ENCODE measurements at places on chromosomes 1 and 21.

- no peaks in the 10 kb centered on the region for H3K4me1 ChIP-seq
- H3K27me3 ChIP-seq = no peaks in the 10 kb centered on the region
- no peak overlapping the region for H3K4me3 ChIP-seq
- H3K36me3 ChIP-seq = no peaks in the 10 kb centered on the region
- DNase-seq = no peak
Measured at GRCh38 chr1:218828125-218828650, 345.5 kb upstream of the LYPLAL1 start.

DNA sequence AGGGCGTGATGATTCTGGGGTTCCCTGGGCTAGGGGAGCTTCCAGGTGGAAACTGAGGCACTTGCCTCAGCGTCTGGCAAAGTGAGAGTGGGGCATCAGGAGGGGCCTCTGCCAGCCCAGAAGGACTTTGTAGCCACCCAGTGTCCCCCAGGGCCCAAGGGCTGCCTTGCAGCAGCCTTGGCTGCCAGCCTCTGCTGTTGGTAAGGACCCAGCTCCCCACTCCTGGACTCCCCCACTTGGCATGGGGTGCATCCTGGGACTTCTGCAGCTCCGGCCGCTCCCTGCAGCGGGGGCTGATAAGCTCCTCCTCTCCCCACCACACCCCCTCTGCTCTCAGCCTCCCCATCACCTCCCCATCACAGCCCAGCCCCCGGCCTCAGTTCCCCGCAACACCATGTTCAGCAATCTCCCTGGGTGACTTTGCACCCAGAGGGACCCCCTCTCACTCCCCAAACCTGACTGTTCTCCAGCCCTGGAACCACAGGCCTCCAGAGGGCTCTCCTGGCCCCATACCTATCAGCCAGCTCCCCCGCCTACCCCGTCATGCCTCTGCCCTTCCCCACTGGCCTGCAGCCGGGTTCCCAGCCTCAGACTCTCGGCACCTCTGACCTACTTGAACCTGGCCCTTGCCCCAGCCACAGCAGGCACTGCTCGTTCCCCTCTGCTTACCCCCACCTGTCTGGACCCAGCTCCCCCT is 113.0 kb downstream of the CRYAA start:
- no peak overlapping the region for H3K4me3 ChIP-seq
- no peaks in the 10 kb centered on the region for H3K36me3 ChIP-seq
- peaks cover 31% of the 10 kb centered on the region for H3K27me3 ChIP-seq

DNA sequence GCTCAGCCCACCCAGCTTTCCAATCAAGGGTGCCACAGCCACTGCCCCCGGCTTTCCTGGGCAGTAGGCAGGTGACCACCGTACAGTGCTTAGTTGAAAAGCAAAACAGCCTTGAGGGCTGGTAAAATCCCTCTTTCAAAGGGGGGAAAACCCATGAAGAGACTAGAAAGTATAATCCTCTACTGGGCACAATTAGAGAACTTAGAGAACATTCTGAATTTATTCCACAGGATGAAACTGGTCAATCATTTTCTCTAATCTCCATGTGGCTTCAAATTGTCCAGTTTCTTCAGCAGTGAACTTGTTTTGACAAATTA is 15.3 kb upstream of the LRRC47 start:
- H3K36me3 ChIP-seq = no peaks in the 10 kb centered on the region
- DNase-seq = no peak

GRCh38 chr1:179743679-179744400 is 749 bp downstream of the FAM163A start:
- H3K27ac ChIP-seq = no peak overlapping the region
- no peaks in the 10 kb centered on the region for H3K4me1 ChIP-seq
- no peaks in the 10 kb centered on the region for H3K36me3 ChIP-seq
- H3K4me3 ChIP-seq = no peak overlapping the region
- H3K27me3 ChIP-seq = 0 out of 2 replicates have a peak, but pooled peaks cover 5% of the 10 kb centered on the region

DNA sequence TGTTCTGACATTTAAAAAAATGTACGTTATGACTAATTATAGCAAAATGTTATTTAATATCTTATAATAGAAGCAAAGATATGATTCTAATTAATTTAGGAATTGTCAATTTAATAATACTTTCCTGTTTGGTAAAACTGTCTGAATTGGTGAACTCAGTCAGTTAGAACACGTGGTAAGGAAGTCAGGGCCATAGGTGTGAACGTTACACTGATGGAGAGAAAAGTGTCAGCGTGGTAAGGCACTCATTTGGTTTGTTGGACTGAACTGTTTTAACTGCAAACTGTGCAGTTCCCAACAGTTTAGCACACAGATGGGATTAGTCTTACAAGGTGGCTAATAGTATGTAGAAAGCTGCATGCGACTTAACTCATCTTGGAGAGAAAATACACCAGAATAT is 102.9 kb downstream of the EPB41 start:
- no peaks in the 10 kb centered on the region for H3K4me1 ChIP-seq
- H3K36me3 ChIP-seq = no peaks in the 10 kb centered on the region

- H3K27me3 ChIP-seq = no peaks in the 10 kb centered on the region
- H3K4me3 ChIP-seq = no peak overlapping the region
- peaks cover 31% of the 10 kb centered on the region for H3K4me1 ChIP-seq
- no peak overlapping the region for H3K27ac ChIP-seq
Measured at GRCh38 chr1:8874230-8875201, 4.0 kb downstream of the ENO1 start.

GRCh38 chr1:211511947-211512346 is 20.0 kb upstream of the RD3 start:
- H3K4me3 ChIP-seq = no peak overlapping the region
- H3K36me3 ChIP-seq = no peaks in the 10 kb centered on the region

DNA sequence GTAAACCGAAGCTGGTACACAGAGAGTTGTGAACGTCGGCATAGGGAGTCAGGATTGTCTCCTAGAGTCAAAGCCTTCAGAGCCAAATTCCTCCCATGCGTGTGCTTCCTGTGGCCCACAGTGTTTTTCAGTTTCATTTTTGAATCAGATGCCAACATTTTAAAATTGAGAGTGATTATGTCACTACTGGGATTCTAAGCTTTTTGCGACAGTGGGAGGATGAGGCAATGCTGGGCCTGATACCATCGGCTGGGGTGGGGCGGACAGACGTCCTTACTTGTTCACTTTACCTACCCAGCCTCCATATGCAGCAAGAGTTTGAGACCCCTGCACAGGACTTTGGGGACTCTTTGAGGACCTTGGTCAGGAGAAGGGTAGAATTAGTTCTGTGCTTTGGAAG is 1.3 kb upstream of the KLHDC7A start:
- no peak overlapping the region for H3K27ac ChIP-seq
- no peaks in the 10 kb centered on the region for H3K4me1 ChIP-seq
- peaks cover 90% of the 10 kb centered on the region for H3K27me3 ChIP-seq
- no peak overlapping the region for H3K4me3 ChIP-seq

- no peaks in the 10 kb centered on the region for H3K4me1 ChIP-seq
- no peak overlapping the region for H3K27ac ChIP-seq
- peak; percentile 40 for DNase-seq
Measured at GRCh38 chr1:175338387-175339135, 146.0 kb upstream of the KIAA0040 start.

DNA sequence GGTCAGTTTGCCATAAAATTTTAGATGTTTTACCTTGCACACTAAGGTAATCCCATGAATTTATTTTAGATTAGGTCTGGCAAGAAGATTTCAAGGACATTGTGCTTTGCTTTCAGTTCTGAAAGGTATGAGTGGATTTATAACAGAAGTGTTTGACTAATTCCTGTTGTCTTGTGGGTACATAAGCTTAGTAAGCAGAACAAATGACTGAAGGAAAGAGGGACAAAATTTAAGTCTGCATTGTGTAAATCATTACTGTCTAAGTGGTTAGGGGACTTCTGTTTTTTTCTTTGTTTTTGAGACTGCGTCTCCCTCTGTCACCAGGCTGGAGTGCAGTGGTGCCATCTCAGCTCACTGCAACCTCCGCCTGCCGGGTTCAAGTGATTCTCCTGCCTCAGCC is 60.1 kb downstream of the PKN2 start:
- no peaks in the 10 kb centered on the region for H3K27me3 ChIP-seq
- no peak overlapping the region for H3K27ac ChIP-seq

DNA sequence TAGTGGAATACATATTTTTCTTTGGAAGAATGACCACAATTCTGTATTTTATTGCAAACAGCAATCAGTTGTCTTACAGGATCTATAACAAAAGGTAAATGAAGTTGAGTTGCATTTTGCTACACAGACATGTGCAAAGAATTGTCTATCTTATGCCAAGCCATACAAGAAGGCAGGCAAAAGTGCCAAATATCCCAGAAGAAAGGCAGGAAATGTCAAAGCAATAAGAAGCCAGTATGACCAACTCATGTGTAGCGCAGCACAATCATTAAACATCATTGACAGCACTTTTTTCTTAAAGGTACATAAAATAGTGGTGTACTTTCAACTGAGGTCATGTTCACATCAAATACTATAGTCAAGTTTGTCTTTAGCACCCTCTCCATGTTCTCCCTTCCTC is 42.7 kb downstream of the NIBAN1 start:
- no peaks in the 10 kb centered on the region for H3K27me3 ChIP-seq
- no peaks in the 10 kb centered on the region for H3K36me3 ChIP-seq
- H3K27ac ChIP-seq = no peak overlapping the region

DNA sequence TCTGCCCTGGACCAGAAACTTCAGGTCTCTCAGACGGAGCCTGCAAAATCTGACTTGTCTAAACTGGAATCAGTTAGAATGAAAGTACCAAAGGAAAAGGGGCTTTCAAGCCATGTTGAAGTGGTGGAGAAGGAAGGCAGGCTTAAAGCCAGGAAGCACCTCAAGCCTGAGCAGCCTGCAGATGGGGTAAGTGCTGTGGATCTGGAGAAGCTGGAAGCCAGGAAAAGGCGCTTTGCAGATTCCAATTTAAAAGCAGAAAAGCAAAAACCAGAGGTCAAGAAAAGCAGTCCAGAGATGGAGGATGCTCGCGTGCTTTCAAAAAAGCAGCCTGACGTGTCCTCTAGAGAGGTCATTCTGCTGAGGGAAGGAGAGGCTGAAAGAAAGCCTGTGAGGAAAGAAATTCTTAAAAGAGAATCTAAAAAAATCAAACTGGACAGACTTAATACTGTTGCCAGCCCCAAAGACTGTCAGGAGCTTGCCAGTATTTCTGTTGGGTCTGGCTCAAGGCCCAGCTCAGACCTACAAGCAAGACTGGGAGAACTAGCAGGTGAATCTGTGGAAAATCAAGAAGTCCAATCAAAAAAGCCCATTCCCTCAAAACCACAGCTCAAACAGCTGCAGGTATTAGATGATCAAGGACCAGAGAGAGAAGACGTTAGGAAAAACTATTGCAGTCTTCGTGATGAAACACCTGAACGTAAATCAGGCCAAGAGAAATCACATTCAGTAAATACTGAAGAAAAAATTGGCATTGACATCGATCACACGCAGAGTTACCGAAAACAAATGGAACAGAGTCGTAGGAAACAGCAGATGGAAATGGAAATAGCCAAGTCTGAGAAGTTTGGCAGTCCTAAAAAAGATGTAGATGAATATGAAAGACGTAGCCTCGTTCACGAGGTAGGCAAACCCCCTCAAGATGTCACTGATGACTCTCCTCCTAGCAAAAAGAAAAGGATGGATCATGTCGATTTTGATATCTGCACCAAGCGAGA is 46.6 kb downstream of the ZBTB17 start:
- H3K27ac ChIP-seq = no peak overlapping the region
- DNase-seq = no peak
- H3K36me3 ChIP-seq = peaks cover 29% of the 10 kb centered on the region
- no peaks in the 10 kb centered on the region for H3K27me3 ChIP-seq
- H3K4me3 ChIP-seq = no peak overlapping the region
- H3K4me1 ChIP-seq = no peaks in the 10 kb centered on the region

DNA sequence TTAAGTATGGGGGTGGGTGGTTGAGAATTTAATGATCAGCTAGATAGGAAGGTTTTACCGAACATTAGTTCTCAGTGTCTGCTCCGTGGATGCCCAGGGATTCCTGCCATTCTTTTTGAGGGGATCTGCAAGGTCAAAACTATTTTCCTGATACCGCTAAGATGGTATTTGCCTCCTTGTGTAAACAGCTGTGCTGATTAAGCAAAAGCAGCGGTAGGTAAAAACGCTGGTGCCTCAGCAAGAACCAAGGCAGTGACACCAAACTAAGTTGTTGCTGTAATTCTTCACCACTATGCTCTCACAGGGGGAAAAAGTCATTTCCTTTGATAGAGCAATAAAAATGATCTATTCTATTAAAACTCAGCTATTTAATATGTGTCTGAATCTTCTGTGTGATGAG is 229.0 kb downstream of the FMN2 start:
- H3K4me1 ChIP-seq = no peaks in the 10 kb centered on the region
- no peak overlapping the region for H3K27ac ChIP-seq
- H3K4me3 ChIP-seq = no peak overlapping the region
- no peaks in the 10 kb centered on the region for H3K36me3 ChIP-seq
- no peaks in the 10 kb centered on the region for H3K27me3 ChIP-seq

- no peaks in the 10 kb centered on the region for H3K36me3 ChIP-seq
- DNase-seq = peak; percentile 66
- peaks cover 32% of the 10 kb centered on the region for H3K27me3 ChIP-seq
- no peak overlapping the region for H3K4me3 ChIP-seq
- no peaks in the 10 kb centered on the region for H3K4me1 ChIP-seq
Measured at GRCh38 chr1:19918057-19918456, 5.4 kb downstream of the PLA2G2E start.

GRCh38 chr1:2232916-2233438 is 4.9 kb downstream of the SKI start:
- no peaks in the 10 kb centered on the region for H3K36me3 ChIP-seq
- no peak overlapping the region for H3K4me3 ChIP-seq
- no peak for DNase-seq

GRCh38 chr1:7929637-7930036 is 11.0 kb downstream of the TNFRSF9 start:
- H3K4me3 ChIP-seq = no peak overlapping the region
- peaks cover 86% of the 10 kb centered on the region for H3K27me3 ChIP-seq

DNA sequence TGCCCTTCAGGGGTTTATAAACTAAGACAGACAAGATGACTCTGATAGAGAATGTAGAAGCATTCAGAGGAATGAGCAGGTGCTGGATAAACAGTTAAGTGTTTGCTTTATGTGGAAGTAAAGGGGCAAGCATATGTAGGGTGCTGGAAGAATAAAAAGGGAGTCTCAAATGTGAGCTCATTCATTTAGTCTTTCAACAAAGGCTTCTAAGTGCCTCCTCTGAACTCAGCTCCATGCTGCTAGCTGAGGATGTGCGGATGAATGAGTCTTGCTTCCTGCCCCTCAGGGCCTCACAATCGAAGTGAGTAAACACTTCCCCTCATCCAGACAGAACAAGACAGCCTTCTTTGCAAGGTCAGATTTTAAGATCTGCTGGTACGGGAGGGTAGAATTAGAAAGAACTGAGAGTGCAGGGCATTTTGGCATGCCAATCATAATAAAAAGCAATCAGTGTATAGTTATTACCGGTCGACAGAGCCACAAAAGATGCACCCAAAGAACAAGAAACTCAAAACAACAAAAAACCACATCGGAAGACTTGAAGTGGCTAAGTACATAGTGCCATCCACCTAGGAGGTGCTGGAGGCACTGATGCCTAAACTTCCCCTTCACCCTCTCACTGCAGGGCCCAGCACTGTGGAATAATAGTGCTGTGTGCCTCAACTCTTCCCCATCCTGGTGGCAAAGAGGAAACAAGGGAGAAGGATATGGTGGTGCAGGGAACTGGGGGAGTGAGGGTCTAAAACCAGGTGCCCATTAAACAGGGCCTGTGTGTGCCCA is 69.8 kb downstream of the TNR start:
- H3K27ac ChIP-seq = no peak overlapping the region
- no peak for DNase-seq
- no peaks in the 10 kb centered on the region for H3K27me3 ChIP-seq
- H3K36me3 ChIP-seq = no peaks in the 10 kb centered on the region

GRCh38 chr1:152188673-152189591 is 29.9 kb upstream of the RPTN start:
- no peak overlapping the region for H3K27ac ChIP-seq
- no peaks in the 10 kb centered on the region for H3K36me3 ChIP-seq
- H3K27me3 ChIP-seq = peaks cover 30% of the 10 kb centered on the region
- DNase-seq = peak; percentile 89

Measured in MM.1S (cell line).